ENCODE measurements at places on chromosomes 4 and X.

DNA sequence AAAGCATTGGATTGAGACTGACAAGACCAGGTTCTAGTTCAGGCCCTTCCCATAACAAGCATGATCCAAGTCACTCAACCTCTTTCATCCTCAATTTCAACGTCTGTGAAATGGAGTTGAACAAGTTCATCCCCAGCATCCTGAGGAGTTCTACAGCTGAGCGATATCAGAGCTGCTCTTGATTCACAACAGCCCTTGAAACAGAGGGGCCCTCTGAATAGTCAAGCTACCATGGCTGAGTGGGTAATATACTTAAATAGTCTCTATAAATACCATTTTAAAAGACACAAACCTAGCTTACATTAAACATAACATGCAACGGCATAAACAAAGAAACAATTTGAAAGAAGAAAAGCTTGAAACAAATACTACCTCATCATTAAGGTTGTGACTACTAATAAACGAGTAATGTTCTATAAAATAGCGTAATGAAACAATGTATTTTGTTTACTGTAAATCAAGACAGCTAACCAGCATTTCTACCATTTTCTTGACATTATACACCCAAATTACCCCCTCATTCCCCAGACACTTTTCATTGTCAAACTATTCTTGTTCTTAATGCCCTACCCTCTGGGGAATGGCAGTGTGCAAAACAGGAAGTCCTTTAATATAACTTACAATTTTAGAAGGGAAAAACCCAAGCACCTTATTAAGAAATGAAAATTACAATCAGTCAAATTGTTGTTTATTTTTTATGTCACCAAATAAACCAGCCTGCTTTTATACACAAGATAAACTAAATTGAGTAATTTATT, 202.3 kb downstream of the PARM1 start:
- DNase-seq = no peak

DNA sequence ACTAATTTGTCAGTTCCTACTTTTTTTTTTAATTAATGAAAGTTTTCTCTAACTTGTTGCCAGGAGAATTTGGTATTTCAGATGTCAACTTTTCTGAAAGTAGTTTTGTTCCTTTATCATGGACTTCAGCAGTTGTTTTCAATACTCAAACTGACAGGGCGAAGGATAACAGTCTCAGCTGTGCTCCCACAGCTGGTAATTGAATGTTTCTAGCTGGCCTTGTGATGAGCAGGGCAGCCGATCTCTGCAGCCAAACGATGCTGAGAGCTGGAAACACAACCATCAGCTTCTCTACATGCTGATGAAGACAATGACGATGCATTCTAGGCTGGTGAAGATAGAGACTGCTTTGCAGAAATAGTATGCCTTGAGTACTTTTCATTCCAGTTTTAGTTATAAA, 130.0 kb upstream of the MAP9 start:
- no peak for DNase-seq

DNA sequence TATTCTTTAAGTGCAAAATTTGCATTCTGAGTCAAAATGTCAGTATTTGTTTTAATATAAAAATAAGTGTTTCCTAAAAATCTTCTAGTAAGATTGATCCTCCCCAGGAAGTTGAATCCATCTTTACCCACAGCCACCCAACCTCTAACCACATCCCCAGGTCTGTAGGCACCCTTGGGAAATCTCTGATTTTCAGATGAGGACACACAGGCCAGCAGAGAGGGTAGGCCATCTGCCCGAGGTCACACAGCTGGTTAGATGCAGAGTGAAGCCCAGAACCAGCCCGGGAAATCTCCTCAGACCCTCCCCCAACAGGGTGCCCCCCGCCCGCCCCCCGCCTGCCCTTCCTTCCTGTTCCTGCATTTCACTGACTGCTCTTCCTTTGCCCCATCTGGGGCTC, 277.5 kb downstream of the FBXW7 start:
- DNase-seq = no peak

GRCh38 chr4:147863111-147863747, 131.3 kb downstream of the ARHGAP10 start:
- DNase-seq = no peak

GRCh38 chrX:31136144-31136611, 64.3 kb upstream of the FTHL17 start:
- DNase-seq = no peak

DNA sequence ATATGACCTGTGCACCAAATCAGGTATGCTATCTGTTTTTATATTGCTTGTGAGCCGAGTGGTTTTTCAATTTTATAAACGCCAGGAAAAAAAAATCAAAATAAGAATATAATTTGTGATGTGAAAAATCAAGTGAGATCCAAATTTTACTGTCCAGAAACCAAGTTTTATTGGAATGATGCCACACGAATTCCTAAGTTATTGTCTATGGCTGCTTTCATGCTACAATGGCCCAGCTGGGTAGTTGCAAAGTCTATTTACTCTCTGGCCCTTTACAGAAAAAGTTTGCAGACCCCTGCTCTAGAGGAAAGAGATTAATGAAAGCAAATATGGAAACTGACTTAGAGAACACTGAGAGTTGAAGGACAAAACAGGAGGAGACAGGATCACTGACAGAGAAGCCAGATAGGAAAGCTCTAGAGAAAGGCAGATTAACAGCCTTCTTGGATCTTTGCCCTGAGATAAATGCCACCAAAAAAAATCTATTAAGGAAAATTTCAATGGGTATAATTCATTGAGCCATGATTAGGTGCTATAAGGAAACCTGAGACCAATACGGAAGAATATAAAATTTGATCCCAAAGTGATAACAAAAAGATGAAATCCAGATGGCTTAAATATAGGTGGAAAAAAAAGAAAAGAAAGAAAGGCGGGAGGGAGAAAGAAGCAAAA, 29.8 kb downstream of the PRSS12 start:
- no peak for DNase-seq

GRCh38 chrX:24471808-24472207, 6.7 kb downstream of the PDK3 start:
- DNase-seq = no peak

DNA sequence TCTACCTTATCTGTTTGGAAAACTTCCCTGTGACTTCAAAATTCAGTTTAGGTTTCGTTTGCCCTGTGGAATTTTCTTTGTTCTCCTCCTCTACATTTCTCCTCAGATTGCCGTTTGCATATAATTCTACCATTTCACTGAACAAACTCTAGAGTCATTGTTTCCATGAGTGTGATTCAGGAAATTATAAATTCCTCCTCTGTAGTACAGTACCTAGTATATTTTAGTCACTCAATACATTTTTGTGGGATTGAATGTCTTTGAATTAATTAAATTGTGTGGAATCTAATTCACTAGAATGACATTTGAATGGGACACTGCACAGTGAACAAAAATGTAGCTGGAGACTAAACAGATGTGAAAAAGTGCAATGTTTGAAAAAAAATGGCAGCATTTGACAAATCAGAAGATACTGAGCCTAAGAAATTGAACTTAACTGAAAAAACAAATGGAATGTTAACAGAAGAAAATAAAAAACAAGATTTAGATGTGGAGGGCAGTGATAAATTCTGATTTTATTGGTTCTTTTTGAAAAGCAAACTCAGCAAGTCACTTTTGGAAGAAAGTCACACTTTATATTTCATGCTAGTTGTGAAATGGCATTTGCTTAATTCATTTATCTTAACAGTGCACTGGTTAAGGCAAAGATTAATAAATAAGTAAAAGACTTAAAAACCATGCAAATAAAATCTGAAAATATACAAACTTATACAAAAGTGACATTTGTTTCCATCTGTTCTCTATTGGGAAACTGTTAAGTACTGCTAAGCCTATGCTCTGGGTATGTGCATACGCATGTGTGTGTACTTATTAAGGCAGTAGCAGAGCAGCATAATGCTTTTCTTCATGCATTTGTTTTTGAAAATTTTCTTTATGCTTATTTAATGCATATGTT, 512.3 kb downstream of the FAT4 start:
- no peak for DNase-seq

DNA sequence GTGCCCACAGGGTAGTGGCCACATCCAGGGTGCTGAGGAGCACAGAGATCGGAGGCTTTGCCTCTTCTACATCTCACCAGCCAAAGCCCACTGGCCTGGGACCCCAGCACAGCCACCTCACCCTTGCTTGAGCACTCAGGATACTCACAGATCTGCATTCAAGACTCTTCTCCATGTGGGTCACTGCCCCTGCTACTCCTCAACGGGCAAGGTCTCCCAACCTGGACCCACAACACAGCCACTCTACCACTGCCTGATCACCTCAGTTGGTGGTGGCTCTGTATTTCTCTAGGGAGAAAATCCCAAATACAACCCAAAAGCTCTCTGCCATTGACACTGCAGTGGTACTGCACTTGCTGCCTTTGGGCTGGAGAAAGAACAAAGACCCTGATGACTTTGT, 190.3 kb upstream of the KLHL4 start:
- no peak for DNase-seq

DNA sequence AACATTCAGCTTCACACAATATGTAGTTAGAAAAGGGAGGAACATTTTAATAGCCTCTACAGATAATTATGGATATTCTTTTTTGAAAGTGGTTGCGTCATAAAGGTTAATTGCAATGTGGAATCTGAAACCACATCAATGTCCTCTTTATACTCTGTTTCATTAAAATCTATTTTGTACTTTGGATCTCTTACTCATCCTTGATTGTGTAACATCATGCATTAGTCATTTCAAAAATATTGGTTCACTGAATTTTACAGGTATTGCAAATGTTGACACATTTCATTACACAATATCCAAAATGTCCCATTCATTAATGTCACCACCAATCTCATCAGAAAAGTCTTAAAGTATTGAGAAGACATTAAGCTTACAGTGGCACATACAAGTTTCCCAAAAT, 62.7 kb upstream of the USP9X start:
- DNase-seq = no peak

DNA sequence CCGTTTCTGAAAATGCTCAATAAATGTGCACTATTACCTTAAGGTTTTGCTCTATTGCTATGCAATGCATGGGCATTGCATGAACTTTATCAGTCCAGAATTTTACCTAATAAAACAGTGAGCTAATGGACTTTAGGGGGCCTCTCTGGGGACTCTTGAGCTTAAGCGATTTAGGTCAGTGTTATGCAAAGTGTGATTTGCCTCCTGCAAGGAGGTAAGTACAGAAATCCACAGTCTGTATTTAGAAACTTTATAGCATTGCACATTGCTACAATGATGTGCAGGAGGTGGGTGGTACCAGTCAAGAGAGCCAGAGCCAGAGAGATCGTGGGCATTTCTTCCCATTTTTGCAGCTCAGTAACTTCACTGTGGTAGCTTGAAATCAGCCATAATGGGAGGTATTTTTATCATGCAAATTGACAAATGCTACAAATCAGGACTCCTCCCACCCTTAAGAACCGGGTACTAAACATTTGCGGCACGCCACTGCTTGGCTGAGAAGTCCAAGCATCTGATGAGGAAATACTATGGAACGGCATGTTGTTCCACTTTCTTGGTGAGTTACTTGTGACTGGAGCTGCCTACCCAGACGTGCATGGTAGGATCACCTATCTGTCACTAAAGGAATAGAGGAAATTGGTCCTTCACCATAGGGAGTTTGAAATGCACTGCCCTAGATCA, 174.6 kb upstream of the PGRMC2 start:
- DNase-seq = no peak

GRCh38 chrX:1355131-1356046, 18.8 kb downstream of the IL3RA start:
- no peak for DNase-seq

- DNase-seq = no peak
Measured at GRCh38 chrX:10755439-10756334, 135.3 kb upstream of the MID1 start.

DNA sequence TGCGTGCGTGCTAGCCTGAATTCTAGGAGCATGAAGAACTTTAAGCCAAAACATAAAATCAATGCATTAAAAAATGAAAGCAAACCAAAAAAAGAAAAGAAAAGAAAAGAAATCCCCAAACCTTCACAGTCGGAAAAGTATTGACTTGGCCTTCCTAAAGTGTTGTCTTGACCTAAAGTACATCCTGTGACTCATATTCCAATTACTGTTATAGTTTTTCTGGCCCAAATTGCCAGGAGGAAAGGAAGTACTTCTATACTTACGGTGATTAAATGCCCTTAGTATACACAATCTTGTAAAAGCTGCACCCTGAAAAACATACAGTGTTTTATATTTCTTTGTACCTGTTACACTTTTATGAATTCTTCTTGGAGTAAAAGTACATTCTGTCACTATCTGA, 512.8 kb downstream of the ANKRD50 start:
- DNase-seq = no peak

DNA sequence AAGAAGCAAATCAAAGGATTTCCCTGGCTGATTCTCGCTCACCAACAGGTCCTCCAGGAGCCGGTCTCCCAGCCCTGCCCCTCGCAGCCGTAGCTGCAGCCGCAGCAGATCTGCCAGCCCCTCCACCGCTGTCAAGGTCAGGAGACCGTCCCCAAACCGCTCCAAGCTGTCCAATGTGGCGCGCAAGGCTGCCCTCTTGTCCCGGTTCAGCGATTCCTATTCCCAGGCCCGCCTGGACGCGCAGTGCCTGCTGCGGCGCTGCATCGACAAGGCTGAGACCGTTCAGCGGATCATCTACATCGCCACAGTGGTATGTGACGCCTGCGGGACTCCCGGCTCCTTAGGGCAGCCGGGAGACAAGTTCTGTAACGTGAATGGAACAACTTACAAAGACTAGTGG, 25.6 kb downstream of the SPATA18 start:
- no peak for DNase-seq

GRCh38 chr4:110139111-110139510, 59.3 kb downstream of the ELOVL6 start:
- no peak for DNase-seq

GRCh38 chrX:66110112-66110511, 53.9 kb upstream of the HEPH start:
- no peak for DNase-seq

DNA sequence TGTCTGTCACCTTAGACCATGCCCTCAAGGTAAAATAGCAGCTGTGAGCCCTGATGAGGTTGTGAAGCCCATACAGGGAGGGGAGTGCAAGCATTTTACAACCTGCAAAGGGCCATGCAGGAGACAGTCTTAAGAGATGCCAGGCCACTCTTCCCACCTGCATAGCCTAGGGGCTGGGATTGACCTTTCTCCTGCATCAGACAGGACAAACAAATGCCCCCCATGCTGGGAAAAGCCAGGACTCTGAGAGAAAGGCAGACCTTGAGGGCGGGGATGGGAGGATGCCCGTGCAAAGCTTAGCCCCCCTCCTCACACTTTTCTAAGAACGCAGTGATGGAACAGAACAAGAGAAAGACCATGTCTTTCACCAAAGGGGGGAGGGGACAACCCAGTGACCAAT, 137.9 kb upstream of the MAMLD1 start:
- no peak for DNase-seq

Data from stimulated activated CD4-positive, alpha-beta T cell treated with anti-CD3 and anti-CD28 coated beads, Interleukin-1b, Interleukin-23, amount 100 ng/mL, for 1 hour (primary cell).